Head of caudate nucleus (tissue), 42 donors: ENCODE measurements at places on chromosomes 7 and 10.

- no peak for DNase-seq
Observed at GRCh38 chr7:672891-673290, 53.6 kb upstream of the DNAAF5 start.

- DNase-seq, result peak; percentile 26
Observed at GRCh38 chr7:73894733-73895551, 34.0 kb downstream of the TMEM270 start.

DNA sequence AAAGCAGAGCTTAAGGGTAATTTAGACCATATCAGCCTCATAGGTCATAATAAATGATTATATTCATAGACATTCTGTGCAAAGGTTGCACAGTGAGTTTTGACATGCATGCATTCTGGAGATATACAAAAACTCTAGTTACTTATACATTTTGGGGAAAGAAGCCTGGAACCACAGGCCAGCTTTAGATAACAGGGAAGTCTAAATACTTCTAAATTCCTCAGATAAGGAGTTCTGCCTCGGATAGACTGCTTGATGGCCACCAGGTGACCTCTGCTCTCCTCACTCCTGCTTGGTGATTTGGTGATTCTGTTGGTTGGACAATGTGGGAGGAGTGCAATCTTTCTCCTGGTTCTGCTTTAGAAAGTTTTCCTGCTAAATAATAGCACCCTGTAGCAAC is 77.9 kb downstream of the SGMS1 start:
- no peak for DNase-seq

- DNase-seq, result no peak
Observed at GRCh38 chr7:87512906-87513305, 37.4 kb upstream of the ABCB4 start.

DNA sequence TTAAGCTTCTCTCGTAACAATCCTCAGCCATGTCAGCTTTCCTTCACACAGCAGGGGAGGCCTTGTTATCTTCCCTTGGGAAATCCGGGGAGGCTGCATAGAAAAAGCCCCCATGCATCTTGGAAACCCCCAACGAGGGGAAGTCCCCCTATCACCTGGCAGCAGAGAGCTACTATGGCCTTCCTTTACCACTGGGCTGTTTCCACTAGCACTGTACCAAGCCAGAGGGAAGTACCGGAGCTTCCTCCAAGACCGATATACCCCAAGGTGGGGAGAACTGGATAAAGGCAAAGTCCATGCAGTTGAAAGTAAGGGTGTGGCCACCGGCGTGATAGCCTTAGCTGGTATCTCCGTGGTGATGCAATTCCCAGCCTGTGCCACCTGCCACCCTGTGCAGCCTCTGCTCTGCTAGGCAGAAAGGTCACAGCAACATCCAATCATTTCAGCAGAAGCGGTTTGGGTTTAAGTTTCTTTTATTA is 4.4 kb upstream of the CLIP2 start:
- DNase-seq, result no peak

- DNase-seq, result no peak
Observed at GRCh38 chr10:13414855-13415254, 66.8 kb upstream of the SEPHS1 start.

DNA sequence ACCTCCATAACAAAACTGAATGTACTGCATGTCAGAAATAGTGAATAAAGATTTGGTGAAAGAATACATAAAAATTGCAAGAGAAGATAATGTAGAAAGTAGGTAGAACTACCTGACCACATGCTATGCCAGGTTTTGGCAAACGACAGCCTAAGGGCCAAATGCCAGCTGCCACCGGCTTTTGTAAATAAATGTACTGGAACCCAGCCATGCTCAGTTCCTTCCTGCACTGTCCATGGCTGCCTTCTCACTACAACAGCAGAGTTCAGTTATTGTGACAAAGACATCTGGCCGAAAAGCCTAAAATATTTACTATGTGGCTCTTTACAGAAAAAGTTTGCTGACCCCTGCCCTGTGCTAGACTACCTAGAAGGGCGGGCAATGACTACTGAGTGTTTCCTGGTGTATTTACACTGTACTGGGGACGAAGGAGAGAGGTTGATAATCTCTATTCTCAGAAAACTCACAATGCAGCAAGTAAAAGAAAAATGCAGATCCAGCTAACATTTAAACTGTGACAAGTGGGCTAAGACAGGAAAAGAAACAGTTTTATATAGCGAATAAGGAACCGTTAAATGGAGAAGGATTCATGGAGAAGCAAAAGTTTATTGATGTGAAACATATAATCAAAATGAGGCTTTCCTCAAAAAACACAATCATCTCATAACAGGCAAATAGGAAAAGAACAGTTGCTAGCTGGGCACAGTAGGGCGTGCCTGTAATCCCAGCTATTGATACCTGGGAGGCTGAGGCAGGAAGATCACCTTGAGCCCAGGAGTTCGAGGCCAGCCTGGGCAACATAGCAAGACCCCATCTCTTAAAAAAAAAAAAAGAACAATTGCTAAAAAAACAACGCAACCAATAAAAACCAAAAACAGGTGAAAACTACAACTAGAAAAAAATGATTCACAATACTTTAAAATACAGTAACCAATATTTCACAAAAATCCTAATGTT is 13.7 kb downstream of the KIN start:
- DNase-seq, result no peak

DNA sequence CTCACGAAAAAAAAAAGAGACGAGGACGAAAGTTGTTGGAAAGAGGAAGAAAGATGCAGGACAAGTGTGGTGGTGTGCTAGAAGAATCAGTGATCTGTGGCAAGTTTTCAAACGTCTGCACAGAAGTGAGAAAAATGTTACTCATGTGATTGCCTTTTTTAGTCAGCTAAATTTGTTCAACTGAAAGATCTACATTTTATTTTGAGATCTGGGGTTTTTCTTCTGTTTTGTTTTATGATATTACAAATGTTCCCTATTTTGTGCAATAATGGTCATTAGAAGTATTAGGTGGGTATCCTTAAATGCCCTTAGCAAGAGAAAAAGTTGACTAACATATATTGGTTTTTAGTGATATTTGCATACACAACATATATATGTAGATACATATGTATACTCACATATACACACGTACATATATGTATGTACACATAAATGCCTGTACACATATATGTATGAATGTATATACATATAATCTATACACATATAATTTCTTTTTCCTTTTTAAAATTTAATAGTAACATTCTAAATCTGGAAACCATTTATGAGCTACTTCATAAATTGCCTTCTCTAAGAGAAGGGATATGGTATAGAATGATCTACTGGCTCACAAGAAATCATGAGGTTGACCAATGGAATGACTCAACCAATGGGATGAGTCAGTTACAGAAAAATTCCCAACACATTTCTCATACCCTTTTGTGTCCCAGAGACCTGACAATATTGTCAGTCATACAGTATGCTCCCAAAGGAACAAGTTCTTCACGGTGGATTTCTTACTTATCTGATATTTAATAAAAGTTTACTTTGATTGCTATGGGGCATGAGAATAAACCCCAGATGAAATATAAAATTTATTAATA is 38.4 kb downstream of the SLC39A12 start:
- DNase-seq, result no peak

DNA sequence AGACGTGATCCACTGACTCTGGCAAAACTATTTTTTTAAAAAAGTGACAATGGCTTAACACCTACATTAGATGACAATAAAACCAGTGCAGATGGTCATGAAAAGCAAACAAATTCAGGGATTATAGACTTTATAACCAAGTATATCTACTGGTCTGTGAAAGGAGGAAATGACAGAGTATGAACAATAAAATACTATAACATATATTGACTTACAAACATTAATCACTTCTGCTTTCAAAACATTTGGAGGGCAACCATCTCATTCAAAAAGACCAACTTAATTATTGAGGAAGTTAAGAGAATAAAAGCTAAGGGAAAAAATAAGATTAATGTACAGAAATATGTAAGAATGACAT is 34.8 kb downstream of the JMJD1C start:
- DNase-seq, result no peak

DNA sequence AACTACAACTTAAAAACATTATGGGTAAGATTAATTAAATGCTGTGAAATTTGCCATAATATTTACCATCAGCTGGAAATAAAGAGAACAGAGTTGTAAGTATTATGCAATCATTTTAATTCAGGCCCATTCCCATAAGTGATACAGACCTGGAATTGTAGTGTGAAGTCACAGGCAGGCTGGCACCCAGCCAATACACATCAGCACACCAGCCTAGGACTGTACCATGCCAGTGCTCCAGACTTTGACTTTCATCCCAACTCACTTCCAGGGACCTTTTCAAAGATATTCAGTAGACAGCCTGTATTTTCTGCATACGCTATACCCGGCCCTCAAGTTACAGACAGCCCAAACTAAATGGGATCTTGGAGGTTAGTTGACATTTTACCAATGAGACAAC is 143.3 kb downstream of the TES start:
- DNase-seq, result no peak

- no peak for DNase-seq
Observed at GRCh38 chr10:103451091-103451813, 918 bp downstream of the CALHM2 start.

GRCh38 chr7:19202599-19202998 is 57.4 kb upstream of the FERD3L start:
- DNase-seq, result no peak

DNA sequence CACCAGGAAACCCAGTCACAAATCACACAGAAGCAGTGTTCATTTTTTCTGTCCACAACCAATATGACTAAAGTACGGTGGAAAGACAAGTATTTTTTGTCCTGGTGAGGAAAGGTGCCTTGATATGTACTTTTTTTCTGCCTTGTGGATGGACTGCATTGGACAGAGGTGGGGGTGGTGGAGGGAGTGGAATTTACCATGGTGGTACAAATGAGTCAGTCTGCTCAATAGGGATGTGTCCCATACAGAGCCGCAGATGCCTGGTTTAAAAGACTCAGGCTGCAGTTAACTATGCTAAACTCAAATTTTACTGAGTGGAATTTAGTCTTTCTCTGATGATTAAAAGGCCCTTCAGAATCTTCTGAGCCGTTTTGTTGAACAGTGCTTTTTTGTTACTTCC is 674.5 kb upstream of the GALNT17 start:
- no peak for DNase-seq

- no peak for DNase-seq
Observed at GRCh38 chr7:75621124-75621523, 117.6 kb downstream of the HIP1 start.

DNA sequence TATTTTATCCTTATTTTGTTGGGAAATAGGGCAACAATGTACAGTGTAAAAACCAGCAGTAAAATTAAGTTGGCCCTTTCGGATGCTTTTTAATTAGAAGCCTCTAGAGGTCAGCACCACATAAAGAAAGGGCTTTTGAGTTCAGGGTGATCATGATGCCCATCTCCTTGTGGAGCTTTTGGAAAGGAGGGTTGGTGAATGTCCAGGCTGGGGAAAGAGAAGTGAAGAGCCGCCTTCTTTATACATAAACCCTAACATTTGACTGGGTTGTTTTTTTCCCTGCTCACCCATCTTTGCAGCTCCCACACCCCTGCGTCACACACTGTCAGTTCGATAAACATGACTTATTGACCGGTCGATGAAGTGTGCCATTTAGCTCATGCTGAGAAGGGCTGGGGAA is 29.8 kb downstream of the MTURN start:
- DNase-seq, result no peak

DNA sequence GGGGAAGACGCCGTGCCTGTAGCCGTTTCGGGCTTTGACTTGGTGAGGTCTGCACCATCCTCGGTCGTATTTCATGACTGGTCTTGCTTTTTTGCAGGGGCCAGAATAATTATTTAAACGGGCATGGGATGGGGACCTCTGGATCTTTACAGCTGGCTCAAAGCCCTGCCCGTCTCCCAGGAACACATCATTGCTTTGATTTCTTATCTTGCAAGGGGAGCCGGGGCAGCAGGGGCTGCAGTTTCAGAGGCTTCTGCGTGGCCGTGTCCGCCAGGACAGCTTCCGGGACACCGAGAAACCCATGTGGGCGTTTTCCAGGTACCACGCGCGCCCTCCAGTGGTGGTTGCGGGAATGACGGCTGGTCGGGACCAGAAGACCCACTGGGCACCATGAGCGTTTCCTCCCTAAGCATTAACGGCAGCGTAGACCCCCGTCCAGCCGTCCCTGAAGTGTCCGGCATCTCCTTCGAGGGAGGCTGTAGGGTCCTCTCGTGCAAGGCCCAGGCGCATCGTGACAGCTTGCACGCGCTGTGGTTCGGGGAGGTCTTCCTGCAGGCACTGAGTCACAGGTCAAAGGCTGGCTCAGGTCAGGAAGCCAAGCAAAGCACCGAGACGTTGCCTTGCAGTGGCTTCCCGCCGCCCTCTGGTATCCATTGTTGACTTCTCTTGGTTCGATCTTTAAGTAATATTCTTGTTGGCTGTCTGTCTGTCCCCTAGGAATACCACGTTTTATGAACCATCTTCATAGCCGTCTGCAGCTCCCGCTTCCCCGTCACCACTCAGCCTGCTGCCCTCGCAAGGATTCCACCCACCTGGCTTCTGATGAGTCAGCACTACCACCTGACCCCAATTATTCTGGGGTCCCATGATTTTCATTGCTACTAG is 16.2 kb upstream of the ZFAND2A start:
- DNase-seq, result peak; percentile 82

GRCh38 chr7:98285157-98286092 is 3.9 kb downstream of the BRI3 start:
- no peak for DNase-seq

DNA sequence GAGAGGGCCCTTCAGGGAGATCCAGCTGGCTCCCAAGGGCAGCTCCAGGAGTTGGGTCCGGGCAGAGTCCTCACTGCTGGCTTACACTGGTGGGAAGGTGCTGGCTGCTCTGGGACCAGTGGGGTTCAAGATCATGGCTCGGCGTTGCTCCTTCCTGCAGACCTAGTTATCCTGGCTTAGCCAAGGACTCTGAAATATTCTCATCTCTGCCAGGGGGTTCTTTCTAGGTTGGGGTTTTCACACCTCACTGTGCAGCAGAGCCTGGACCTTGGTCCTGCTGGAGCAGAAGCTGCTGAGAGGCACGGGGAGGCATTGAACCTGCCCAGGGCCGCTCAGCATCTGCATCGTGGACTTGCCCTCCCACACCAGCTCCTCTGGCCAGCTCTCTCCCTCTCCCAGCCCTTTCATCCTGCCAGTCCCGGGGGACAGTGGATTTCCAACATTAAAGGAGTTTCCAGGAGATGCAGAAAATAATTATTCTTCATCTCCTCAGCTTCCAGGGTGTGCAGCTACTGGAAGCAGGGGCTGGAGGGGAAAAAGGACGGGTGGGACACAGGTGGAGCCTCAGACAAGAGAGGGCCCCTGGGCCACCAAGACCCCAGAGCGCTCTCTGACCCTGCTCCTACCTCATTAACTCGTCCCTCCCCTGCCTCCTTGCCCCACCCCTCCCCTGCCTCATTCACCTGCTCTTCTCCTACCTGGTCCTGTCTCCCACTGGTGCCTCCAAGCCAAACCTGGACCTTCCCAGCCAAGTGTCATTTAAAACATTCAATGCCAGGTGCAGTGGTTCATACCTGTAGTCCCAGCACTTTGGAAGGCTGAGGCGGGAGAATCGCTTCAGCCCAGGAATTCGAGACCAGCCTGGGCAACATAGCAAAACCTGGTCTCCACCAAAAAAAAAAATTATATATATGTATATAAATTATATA is 42.5 kb downstream of the JAKMIP3 start:
- peak; percentile 34 for DNase-seq

DNA sequence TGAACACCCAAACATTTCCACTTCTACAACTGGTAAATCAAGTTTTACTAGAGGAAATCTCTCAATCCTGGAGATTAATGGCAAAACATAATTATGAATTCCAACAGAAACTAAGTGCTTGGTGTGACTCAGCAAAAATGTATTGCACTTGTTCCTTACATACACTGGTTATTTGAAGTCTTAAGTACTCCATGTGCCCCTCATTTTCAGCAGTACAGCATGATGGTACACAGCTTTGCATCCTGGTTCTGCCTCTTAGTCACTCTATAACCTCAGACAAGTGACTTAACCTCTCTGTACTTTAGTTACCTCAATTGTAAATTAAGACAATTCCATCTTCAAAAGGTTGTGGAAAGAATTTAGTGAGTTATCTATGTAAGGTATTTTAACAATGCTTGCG is 12.9 kb downstream of the SLC16A12 start:
- no peak for DNase-seq
